ENCODE measurements at places on chromosomes 1 and 21. TPM values are rescaled to one million over a fixed set of nuclear protein-coding genes. Genes with fewer than 3 reads are reported as not detected.

The SERPINC1 gene
- not detected for total RNA-seq

The ACTL8 gene
- not detected for total RNA-seq

DNA sequence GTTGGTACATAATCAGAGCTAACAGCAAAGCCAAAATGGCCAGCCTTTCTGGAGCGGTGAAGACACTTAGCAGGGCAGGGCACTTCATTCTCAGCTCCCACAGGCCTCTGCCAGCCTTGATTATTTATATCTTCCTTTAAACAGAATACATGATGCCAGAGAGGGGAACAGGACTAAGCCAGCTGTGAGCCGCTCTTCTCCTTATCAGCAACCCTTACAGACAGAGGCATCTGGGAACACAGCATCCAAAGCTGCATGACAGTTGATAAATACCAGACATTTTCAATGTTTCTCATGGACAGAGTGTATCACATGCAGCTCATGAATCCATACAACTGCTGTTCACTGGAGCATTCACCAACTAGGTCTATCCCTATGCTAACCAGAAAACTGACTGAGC is 29.1 kb downstream of the DNAJC11 start:
- H3K36me3 ChIP-seq: peaks cover 14% of the 10 kb centered on the region
- DNase-seq: no peak
- H3K27ac ChIP-seq: no peak overlapping the region
- no peaks in the 10 kb centered on the region for H3K4me1 ChIP-seq
- no peaks in the 10 kb centered on the region for H3K27me3 ChIP-seq
- no peak overlapping the region for H3K4me3 ChIP-seq

GRCh38 chr1:226133504-226134123 is 52.9 kb downstream of the ACBD3 start:
- no peaks in the 10 kb centered on the region for H3K27me3 ChIP-seq
- H3K4me3 ChIP-seq: no peak overlapping the region
- DNase-seq: no peak
- no peak overlapping the region for H3K27ac ChIP-seq
- peaks cover 1% of the 10 kb centered on the region for H3K36me3 ChIP-seq

DNA sequence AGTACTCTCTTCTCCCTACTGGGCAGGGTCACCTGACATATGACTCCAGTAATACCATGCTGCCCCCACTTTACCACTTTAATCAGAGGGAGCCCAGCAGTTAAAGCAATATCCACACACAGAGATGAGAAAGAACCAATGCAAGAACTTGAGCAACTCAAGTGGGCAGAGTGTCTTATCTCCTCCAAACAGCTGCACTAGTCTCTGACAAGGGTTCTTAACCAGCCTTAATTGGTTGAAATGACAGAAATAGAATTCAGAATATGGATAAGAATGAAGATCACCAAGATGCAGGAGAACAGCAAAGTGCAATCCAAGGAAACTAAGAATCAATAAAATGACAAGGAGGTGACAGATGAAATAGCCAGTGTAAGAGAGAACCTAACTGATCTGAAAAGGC is 91.0 kb downstream of the KCNT2 start:
- DNase-seq: no peak
- no peak overlapping the region for H3K4me3 ChIP-seq
- no peaks in the 10 kb centered on the region for H3K36me3 ChIP-seq

DNA sequence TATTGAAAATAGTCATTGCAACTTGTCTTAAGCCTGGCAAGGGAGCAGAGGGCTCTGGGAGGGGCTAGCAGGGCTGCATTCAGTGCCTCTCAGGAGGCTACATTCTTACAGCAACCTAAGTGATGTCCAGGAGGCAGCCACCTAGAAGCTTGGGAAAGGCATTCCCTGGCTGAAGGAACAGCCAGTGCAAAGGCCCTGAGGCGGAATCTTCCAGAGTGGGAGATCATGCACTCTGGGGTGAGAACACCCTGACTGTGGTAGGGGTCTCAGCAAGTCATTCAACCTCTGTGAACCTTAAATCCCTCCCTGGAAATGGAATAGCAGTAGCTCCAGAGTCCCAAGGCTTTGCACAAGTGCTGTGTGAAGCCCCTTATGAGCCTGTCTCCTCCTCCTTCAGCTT is 84.1 kb downstream of the TAS1R2 start:
- H3K4me3 ChIP-seq: no peak overlapping the region
- H3K27ac ChIP-seq: no peak overlapping the region
- peaks cover 18% of the 10 kb centered on the region for H3K27me3 ChIP-seq
- H3K36me3 ChIP-seq: no peaks in the 10 kb centered on the region
- H3K4me1 ChIP-seq: no peaks in the 10 kb centered on the region

DNA sequence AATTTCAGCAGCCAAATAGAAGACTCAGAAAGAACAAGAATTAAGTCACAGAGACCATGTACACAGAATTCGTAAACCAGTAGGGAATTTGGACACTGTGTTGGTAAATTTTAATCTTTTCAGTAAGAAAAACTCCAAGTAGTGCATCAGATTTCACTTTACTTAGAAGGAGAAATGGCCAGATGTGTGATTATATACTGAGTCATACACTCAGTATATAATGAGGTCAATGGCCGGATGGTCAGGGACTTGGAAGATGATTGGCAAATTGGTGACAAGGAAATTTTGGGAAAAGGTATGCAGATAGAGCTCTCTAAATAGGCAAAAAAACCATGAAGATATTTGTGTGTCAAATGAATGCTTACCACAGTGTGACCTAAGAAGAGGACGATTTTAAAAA is 399.8 kb upstream of the LRRC7 start:
- no peak overlapping the region for H3K4me3 ChIP-seq
- H3K27me3 ChIP-seq: no peaks in the 10 kb centered on the region
- H3K36me3 ChIP-seq: no peaks in the 10 kb centered on the region
- H3K27ac ChIP-seq: no peak overlapping the region
- H3K4me1 ChIP-seq: no peaks in the 10 kb centered on the region

DNA sequence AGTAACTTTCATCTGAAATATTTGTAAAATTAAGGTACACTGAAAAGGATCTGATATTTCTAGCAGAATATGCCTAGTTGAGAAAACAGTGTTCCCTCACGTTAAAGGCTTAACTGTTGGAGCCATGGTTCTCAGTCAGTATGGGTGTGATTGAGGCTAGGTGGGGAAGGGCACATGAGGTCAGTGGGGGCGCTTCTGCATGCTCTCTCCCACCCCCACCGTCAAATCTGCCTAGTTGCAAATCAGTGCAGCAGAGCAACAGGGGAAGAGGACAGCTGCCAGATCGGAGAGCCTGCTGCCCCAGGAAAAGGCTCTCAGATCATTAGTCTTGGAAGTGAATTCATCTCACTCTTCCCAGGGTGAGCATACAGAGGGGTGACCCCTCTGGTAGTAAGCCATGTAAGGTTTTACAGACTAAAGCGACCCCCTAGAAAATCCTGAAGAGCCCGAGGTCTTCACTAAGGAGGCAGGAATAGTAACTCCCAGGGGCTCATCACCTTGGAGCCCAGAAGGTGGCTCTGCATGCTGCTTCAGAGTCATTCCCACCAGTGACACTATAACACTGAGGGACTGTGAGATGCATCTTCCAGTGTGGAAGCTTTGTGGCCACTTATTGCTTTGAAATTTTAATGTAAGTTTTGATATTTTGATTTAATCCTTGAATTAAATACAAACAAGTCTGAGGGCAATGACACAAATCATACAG is 83.1 kb upstream of the BARHL2 start:
- H3K4me3 ChIP-seq: no peak overlapping the region
- no peaks in the 10 kb centered on the region for H3K4me1 ChIP-seq
- H3K27me3 ChIP-seq: peaks cover 23% of the 10 kb centered on the region
- no peak for DNase-seq
